ENCODE measurements at places on chromosomes 2 and 18. TPM values are rescaled to one million over a fixed set of nuclear protein-coding genes. Genes with fewer than 3 reads are reported as not detected.

DNA sequence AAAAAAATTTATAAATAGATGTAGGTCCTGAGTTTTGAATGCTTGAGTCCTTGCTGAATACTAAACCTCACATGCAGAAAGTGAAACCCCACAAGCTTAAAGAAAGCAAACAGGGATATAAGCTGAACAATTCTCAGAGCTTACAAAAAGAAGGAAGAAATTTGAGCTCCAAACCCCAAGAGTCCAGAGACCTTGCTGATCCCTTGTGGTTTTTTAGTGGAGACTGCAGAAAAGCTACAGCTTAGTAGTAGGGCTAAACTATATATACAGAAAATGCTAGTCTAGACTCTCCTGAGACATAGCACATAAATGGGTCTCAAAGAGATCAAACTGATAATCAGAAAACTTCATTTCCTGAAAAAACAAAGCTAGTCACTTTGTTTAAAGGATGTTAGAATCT is 1548.1 kb upstream of the ZEB2 start:
- no peak for DNase-seq

DNA sequence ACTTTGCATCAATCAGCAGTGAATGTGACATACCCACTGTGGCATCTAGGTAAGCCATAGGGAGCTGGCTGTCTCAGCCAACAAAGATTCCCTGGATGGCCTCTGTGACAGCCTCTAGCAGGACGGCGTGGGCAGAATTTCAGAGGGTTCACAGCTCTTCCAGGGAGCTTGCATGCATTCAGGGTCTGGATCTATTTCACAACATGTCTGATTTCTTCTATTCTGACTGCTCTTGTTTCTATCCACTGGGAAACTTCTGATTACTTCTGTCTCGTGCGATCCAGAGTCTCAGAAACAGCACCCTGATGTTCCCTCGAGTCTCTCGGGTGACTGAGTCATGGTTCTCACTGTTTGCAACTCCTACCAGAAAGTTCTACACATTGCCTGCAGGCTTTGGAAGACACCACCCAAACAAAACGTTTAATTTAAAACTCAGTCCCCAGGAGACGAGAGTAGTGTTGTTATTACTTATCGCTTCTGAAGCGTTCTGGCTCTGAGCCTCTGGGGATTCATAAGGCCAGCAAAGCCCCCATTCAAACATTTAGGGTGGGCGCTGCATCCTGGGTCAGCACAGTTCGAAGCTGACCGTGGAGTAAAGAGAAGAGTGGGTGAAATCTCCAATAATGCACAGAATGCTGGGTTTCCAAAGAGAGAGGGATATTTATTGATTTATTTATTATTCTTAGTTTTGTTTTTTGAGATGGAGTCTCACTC is 41.9 kb upstream of the ODC1 start:
- no peak for DNase-seq

Gene ACADL
- polyA plus RNA-seq: not detected

- no peak for DNase-seq
These were observed 33.6 kb downstream of the B3GNT7 start for GRCh38 chr2:231429152-231429551.

DNA sequence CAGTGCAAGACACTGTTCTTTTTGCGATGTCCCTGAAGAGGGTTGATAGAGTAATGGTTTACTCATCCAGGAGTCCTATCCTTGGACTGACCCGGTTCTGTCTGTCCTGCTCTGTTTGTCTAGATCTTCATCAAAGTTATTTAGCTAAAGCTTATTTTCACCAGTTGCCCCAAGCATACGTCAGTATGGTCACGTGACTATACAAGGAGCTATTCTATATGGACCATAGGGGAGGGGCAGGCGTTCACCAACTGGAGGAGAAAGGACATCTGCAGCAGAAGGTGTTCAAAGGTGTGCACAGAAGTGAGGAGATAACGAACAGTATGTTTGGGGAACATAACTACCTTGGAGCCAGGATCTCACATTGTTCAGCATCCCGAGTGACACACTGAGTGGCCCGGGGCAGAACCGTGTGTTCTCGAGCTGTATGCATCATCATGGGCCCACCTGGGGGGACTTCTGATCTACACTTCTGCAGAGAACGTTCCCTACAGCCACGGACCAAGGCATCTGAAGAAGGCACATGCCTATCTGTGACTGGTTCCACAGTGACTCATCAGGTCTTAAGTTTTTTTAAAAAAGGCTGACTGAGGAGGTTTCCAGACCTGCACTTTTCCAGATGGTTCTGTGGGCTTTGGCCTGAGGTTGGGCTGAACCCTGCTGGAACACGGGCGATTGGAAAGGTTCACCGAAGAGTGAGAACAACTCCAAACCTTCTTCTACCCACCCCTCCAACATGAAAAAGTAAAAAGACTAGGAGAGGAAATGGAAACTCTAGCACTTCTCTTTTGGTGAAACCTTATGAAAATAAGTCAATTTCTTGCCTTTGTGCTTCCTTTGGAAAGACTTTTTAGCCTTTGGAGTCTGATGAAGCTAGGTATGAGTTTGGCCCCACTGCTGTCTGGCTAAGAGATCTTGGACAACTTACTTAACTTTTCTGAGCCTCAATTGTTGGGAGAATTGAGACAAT is 68.6 kb upstream of the YWHAQ start:
- DNase-seq: no peak

- DNase-seq: no peak
These were observed 27.3 kb downstream of the DCDC2C start for GRCh38 chr2:3730646-3731045.

Gene B4GALT6
- not detected for polyA plus RNA-seq

- DNase-seq: peak; percentile 53
These were observed at the start of gene RNF144A for GRCh38 chr2:6917071-6917760. Gene RNF144A, plus strand, starts transcription at chr2:6917412. Its CDS starts 79,515 bp downstream, at chr2:6996927.

DNA sequence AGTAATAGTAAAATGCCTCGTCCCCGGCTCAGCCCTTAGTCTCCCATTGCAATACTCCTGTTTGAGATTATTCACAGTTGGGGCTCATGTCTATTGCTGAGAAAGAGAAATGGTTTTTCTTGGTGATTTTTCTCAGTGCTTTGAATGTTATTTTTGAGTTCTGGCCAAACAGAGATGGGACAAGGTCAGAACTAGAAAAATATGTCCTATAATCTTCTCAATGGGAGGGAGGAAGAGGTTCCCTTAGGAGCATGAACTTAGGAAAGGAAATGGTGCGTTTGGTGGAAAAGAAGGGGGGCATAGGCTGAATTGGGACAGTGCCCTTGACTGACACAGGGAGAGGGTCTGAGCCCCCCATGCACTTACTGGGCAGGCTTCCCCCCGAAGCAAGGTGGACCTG is 133.8 kb downstream of the AGAP1 start:
- no peak for DNase-seq
